ENCODE measurements at places on chromosomes 3 and 15.

GRCh38 chr3:155332716-155333115 lies 39.2 kb upstream of the STRIT1 start:
- no peak for DNase-seq

GRCh38 chr3:25472731-25473130 lies 44.7 kb downstream of the RARB start:
- DNase-seq: no peak

- no peak for DNase-seq
Observed at GRCh38 chr15:74365598-74366445, 1.6 kb downstream of the CYP11A1 start.

DNA sequence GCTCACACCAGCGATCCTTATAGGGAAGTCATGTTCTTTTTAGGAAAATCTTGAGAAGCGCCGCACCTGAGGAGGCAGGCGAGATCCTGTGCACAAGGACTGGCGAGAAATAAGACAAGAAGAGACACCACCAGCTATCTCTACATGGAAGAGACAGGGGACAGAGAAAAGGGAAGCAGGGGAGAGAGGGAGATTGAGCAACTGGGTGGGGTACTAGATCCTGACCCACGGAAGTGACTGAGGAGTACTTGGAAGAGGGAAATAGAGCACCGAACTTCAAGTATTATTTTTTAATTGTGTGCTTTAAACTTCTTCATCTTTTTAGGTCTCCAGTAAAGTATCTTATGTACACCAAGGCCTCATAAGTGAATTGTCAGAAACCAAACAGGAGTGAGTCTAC lies 742.0 kb upstream of the LMCD1 start:
- no peak for DNase-seq

GRCh38 chr3:42063888-42064287 lies 27.3 kb upstream of the TRAK1 start:
- DNase-seq: no peak

DNA sequence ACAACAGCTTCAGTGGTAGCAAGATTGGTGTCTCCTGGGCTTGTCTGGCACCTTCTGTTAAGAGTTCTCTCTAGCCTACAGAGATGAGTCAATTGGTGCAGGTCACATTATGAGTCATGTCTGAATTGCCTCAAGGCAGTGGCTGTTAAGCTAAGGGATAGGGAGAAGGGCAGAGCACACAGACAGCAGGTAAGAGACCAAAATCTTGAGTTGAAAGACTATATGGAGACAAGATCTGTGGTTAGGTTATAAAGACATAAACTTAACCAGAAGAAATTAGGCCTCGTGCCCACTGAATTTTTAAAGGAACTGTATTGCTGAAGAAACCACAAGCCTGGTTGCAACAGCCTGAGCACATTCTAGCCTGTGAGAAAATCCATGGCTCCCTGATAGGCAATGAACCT lies 19.2 kb upstream of the KPNA1 start:
- peak; percentile 13 for DNase-seq

GRCh38 chr15:67806536-67806935 lies 18.8 kb upstream of the SKOR1 start:
- DNase-seq: no peak

DNA sequence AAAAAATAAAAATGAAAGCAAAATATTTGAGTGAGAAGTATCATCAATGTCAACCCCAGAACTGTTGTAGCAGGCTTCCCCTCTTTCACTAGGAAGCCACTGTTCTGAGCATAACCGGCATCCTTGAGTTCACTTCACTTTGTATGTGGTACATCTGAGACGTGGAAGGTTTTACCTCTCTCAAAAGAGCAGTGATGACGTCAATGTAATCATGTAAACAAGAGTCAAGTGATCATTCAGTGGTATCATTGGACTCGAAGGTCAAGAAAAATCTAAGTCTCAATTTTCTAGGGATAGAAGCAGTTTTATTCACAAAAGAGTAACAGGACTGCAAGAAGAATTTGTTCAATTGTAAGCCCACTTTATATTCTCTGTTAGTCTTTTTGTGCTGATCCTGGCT lies 339.8 kb upstream of the THRB start:
- DNase-seq: no peak

DNA sequence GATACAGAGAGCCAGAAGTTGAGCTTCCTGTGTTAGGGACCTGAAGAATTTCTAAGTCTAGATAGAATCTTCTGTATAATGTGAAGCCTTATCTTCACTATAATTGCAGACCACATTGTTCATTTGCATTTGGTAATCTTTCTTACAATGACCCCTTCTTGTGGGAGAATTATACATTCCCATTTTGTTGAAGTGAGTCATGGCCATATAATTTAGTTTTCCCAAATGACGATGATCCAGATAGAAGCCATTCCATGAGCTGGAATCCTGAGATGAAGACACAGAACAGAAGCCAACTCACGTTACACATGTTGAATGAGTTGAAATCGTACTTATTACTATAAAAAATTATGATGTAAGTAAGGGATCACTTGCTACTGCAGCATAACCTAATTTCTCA lies 187.8 kb downstream of the TUSC7 start:
- no peak for DNase-seq

DNA sequence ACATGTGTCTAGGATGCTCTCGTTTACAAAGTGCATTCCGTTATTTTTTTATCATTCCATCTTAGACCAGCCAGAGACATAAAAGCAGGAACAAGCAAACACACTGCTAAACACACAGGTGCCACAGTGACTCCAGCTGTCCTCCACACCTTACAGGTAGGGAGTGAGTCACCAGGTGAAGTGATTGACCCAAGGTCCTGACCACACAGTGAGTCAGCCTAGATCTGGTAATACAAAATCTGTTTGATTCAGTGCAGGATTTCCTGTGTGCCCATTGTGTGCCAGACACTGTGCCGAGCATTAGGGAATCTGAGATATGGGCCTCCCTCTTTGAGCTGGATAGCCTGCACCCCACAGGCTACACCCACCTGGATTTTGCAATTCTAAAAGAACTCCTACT lies 16.7 kb upstream of the BFSP2 start:
- no peak for DNase-seq

- peak; percentile 12 for DNase-seq
Observed at GRCh38 chr3:12138044-12138443, 20.7 kb downstream of the TIMP4 start.

GRCh38 chr15:62769604-62770003 lies 272.9 kb upstream of the TPM1 start:
- no peak for DNase-seq

GRCh38 chr3:147875498-147875897 lies 466.3 kb downstream of the ZIC1 start:
- DNase-seq: no peak

DNA sequence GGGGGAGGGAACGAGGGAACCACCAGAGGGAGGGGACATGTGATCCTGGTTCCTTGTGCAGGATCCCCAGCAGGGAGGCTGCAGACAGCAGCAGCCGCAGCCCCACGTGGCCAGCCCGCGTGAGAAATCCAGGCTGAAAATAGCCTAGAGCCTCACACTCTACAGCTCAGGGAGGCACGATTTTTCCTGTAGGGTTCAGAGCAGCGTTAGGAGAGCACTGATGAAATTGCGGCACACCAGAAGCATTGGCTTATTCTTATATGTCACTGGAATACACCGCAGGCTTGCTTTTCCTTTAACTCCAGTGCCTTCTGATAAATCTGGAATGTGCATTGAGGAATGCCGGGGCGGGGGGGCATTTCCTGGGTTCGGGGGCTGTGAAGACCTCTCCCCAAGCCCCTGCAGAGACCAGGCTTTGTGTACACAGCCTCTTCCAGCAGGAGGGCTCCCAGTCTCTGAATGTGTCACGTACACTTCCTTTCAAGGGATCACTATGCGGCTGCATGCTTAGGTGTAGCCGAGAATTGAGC lies 193.0 kb downstream of the ATP10A start:
- no peak for DNase-seq

DNA sequence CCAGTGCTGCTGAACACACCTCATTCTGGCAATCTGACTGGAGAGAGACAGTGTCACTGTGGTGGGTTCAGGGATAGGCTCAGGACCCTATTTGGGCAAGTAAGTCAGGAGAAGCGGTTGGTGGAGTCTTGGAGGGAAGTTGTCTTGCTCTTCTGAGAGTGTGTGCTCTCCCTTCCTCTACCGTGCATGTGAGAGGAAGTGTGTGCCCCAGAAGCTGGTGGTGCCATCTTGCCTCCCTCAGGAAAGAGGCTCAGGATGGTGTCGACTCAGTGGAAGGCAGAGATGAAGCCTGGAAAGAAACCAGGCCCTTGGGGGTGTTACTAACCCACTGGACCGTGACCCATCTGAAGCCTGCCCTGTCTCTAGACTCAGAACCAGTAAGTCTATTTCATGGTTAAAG lies 6.8 kb upstream of the RARRES1 start:
- DNase-seq: no peak

DNA sequence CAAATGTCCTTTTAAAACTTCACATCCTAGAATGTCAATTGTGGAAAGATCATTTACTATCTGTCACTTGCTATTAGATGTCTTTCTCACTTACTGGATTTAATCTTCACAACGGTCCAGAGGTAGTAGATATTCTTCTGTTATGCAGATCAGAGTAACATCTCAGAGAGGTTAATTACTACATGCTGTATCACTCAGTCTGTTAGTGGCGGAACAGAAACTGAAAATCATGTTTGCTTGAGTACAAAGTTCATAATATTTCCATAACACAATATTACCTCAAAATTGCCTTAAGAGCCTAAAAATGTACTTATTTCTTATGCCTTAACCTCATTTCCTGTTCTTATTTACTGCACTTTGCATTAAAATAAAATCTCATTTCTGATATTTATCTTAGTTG lies 28.6 kb upstream of the GPR149 start:
- no peak for DNase-seq

- DNase-seq: no peak
Observed at GRCh38 chr3:71536376-71536965, 47.1 kb downstream of the FOXP1 start.

DNA sequence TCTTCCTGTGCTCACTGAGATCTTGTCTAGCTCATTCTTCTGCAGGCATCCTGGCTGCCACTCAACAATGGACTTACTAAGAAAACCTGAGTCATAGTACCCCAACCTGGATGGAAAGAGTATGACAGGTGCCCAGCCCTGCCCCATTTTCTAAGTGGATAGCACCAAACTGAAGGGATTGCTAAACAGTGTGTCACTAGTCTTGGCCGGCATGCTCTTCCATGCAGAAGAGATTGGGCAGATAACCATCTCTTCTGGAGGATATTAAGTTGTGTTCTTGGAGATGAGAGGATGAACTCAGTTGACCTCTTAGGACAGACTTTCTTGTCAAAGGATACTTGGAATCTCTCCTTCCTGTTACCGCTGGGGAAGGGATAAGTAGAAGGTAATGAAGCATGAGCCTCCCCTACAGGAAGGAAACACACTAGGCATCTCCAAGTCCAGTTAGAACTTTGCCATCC lies 797.5 kb downstream of the AGBL1 start:
- DNase-seq: no peak

GRCh38 chr15:82790321-82790720 lies 15.5 kb downstream of the FSD2 start:
- no peak for DNase-seq

DNA sequence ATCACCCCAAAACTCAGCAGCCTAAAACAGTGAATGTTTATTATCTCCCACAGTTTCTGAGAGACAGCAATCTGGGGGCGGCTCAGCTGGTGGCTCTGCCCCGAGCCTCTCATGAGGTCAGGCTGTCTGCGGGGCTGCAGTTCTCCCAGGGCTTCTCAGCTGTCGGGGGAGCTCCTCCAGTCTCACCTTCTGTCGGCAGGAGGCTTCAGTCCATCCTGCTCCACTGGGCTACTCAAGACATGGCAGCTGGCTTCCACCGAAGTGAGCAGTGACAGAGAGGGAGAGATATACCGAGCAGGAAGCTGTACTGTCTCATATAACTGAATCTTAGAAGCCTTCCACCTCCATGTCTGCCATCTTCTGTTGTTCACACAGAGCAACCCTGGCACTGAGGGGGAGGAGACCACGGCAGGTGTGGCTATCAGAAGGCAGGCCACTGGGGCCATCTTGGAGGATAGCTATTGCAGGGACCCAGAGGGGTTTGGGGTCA lies 72.8 kb upstream of the ITGA11 start:
- no peak for DNase-seq

DNA sequence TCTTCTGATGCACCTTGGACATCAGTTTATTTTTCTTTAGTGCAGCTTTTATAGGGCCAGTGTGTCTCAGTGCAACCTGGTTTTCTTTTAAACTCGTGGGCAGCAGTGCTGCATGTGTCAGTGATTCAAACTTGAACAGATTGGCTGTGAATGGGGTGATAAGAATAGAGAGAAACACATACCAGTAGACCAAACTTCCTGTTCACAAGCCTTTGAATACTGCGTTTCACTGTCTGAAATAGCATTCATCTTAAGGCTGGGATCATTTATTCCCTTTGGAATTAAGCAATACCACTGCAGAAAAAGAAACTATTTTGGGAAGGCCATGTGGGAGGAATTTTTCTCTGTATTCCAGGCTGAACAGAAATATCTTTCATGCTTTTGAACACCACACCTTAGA lies 51.7 kb downstream of the PHLDB2 start:
- DNase-seq: no peak

DNA sequence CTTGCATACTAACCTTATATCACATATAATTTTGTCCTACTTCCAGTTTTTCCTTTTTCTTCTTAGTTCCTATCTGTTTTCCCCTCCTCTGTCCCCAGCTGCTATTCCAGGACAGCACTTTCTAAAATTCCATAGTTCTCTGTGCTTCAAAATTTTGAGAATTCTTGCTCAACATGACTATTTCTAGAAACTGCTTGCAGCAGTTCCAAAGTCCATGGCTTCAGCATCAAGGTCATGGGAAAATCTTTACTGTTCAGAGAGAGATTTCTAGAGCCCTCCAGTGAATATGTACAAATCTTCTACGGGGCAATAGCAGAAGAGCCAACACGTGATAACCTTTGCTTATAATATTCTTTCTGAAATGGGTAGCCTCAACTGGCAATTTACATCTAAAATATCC lies 76.1 kb upstream of the PHLDB2 start:
- no peak for DNase-seq

GRCh38 chr3:38154033-38154494 lies 11.3 kb upstream of the OXSR1 start:
- DNase-seq: no peak

GRCh38 chr3:137097386-137097785 lies 139.6 kb downstream of the IL20RB start:
- DNase-seq: no peak

- no peak for DNase-seq
Observed at GRCh38 chr3:52322466-52322865, 6.3 kb downstream of the DNAH1 start.

GRCh38 chr3:51354172-51354571 lies 30.9 kb upstream of the MANF start:
- DNase-seq: no peak

- DNase-seq: no peak
Observed at GRCh38 chr3:137061186-137061585, 103.4 kb downstream of the IL20RB start.

All from stimulated activated CD4-positive, alpha-beta T cell treated with anti-CD3 and anti-CD28 coated beads, Interleukin-4, amount 100 ng/mL, for 48 hours (primary cell).